ENCODE measurements at places on chromosomes 11 and 22.
A peak's percentile ranks its signal among the peaks of the same experiment; 100 is the strongest.

DNA sequence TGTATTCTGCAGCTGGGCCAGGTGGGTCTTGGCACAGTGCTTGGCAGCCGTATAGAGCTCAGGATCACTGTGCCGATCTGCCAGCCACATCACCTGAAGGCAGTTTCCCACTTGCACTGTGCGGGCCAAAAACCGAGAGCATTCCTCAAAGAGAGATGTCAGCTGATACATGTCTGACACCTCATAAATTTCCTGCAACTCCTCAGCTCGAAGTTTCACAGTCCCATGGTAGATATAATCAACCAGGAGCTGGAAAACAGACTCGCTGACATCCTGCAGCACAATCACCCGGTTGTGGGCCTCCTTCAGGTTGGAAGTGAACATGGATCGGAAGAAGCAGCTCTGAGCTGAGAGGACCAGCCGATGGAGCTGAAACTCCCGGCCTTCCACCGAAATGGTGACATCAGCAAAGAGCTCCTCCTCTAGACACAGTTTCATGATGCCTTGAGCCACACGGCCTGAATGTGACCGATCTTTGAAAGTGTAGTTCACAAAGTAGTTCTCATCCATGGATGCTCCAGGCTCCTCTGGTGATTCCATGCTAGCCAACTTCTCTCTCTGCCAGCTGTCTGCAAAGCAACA is 1.2 kb downstream of the KBTBD4 start:
- no peak for DNase-seq

DNA sequence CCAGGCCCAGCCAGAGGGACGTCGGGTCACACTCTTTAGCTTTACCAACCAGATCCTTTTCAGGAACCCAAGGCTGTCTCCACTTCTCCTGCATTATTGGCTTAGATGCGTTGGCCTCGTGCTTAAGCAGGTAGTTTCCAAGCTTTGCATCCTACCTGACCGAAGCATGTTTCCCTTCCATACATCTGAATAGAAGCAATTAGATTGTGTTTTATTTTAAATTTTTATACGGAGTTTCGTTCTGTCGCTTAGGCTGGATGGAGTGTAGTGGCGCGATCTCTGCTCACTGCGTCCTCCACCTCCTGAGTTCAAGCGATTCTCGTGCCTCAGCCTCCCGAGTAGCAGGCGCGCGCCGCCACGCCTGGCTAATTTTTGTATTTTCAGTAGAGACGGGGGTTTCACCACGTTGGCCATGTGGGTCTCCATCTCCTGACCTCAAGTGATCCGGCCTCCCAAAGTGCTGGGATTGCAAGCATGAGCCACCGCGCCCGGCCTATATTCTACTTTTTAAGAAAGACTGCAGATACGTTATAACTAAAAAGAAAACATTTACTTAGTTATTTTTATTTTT is 677 bp downstream of the DYNC2H1 start:
- DNase-seq: no peak

DNA sequence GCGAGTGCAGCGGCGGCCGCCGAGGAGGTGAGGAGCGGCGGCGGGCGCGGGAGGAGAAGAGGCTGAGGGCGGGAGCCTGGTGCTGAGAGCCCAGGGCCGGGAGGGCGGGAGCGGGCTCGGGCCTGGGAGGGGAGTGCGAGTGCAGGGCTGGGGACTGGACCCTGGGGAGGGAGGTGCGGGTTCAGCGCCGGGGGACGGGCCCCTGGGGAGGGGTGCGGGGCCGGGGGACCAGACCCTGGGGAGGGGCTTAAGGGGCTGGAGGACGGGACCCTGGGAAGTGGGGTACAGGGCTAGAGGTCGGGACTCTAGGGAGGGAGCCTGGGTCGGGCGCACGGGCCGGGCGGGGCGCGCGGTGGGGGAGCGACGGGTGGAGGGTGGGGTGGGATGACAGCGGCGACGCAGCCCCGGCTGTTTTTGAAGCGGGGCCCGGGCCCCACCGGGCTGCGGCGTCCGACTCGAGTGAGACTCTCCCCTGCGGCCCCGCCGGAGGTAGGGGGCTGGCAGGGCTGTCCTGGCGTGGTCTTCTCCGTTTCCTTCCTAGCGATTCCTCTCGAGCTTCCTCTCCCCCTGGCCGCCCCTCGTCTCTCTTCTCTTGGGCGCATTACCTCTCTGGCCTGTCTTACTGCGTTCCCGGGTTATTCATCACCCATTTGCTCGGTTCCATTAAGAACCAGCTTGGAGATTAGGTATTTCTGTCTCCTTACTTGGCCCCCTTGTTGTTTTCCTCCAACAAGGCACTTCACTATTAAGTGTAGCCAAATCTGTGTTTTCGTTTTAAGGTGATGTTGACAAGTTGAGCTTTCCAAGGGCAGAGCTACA is 754 bp downstream of the NUP50 start:
- DNase-seq: no peak

- peak; percentile 12 for DNase-seq
Observed at GRCh38 chr11:36622431-36623136, 24.5 kb upstream of the RAG2 start.

GRCh38 chr11:72652873-72653630 is 21.2 kb downstream of the PDE2A start:
- DNase-seq: no peak
